Glutamatergic neuron (in vitro differentiated cells): ENCODE measurements at places on chromosomes 7 and 10. TPM values are rescaled to one million over a fixed set of nuclear protein-coding genes. Genes with fewer than 3 reads are reported as not detected.

AKR1D1 gene
- not detected for total RNA-seq

SLC18A3 gene
- total RNA-seq = 21.5 TPM

ZPBP gene
- total RNA-seq = not detected

MYOZ1 gene
- total RNA-seq = 0.64 TPM

OR2A5 gene
- not detected for total RNA-seq

ACBD7 gene
- total RNA-seq = 1.5 TPM

MMRN2 gene
- 5.4 TPM for total RNA-seq

LEP gene
- total RNA-seq = not detected

WNT16 gene
- total RNA-seq = not detected

IKZF1 gene
- total RNA-seq = 1.1 TPM

GRCh38 chr10:76041551-76041950 is 610.1 kb downstream of the LRMDA start:
- H3K27ac ChIP-seq = no peak overlapping the region
- H3K27me3 ChIP-seq = peaks cover 2% of the 10 kb centered on the region
- no peaks in the 10 kb centered on the region for H3K4me1 ChIP-seq
- H3K4me3 ChIP-seq = no peak overlapping the region
- DNase-seq = no peak
- H3K36me3 ChIP-seq = peaks cover 7% of the 10 kb centered on the region

DNA sequence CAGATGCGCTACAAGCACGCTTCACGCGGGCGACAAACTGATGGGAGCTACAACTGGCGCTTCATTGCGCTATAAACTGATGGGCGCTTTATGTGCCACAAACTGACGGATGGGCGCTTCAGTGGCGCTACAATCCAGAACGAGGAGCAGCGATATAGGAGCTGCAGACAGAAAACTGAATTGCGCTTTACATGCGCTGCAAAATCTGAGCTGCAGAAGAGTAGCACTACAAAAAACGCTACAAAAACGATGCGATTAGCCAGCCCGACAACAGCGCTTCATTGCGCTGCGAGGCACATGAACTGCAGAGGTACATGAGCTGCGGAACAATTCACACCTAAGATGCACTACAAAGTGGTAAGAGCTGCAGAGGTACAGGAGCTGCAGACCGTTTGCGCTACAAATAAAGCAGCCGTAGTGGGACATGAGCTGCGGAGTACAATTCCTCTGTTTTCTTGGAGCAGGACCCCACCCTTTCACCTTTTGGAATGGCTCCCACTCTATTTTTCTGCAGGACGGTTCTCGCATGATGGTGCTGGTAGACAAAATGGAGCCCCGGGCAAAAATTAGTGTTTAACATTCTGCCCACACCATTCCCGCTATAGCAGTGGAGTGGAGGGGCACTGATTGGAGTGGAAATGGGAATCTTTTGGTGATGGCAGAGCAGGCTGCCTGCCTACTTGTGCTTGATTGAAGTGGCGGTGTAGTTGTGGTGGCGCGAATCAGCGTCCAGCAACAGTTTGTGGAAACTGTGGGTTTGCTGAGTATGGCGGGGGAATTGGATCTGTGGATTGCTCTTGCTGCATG is 1.2 kb upstream of the SGCE start:
- H3K4me3 ChIP-seq = peak overlapping the region; percentile 94
- peak; percentile 35 for DNase-seq
- peaks cover 4% of the 10 kb centered on the region for H3K4me1 ChIP-seq

- no peaks in the 10 kb centered on the region for H3K4me1 ChIP-seq
- H3K27ac ChIP-seq = no peak overlapping the region
- H3K4me3 ChIP-seq = no peak overlapping the region
- no peaks in the 10 kb centered on the region for H3K27me3 ChIP-seq
- no peaks in the 10 kb centered on the region for H3K36me3 ChIP-seq
Observed at GRCh38 chr10:7855205-7855604, 36.9 kb downstream of the TAF3 start.

DNA sequence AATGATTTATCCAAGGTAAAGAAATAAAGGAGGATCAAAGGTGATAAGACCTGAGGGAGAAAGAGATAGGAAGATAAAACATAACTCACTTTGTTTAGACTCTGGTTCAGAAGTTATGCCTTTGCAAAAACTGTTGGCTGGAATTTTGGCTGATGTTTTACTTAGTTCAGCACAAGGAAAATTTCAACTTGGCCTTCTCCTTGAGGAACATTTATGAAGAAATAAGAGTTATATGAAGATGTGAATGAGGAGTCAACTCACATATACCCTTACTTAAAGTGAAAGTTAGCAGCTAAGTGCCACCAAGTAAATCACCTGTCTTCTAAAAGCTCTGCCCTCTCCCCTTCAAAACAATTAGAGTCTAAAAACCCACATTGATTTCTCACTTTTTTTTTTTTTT is 39.7 kb upstream of the COL1A2 start:
- H3K36me3 ChIP-seq = no peaks in the 10 kb centered on the region
- H3K4me3 ChIP-seq = no peak overlapping the region
- no peak for DNase-seq
- H3K27ac ChIP-seq = no peak overlapping the region

- peaks cover 1% of the 10 kb centered on the region for H3K27me3 ChIP-seq
- H3K4me3 ChIP-seq = no peak overlapping the region
- peaks cover 4% of the 10 kb centered on the region for H3K36me3 ChIP-seq
- H3K4me1 ChIP-seq = peaks cover 4% of the 10 kb centered on the region
- peak overlapping the region; percentile 4 for H3K27ac ChIP-seq
- DNase-seq = no peak
Observed at GRCh38 chr10:130215931-130216231, 79.7 kb downstream of the GLRX3 start.

- H3K27me3 ChIP-seq = peaks cover 2% of the 10 kb centered on the region
- no peaks in the 10 kb centered on the region for H3K36me3 ChIP-seq
- H3K4me3 ChIP-seq = no peak overlapping the region
- no peaks in the 10 kb centered on the region for H3K4me1 ChIP-seq
Observed at GRCh38 chr7:139936760-139937310, 107.8 kb downstream of the TBXAS1 start.

GRCh38 chr10:123229927-123230630 is 75.9 kb downstream of the BUB3 start:
- peaks cover 18% of the 10 kb centered on the region for H3K36me3 ChIP-seq
- no peak overlapping the region for H3K4me3 ChIP-seq
- no peaks in the 10 kb centered on the region for H3K4me1 ChIP-seq
- H3K27me3 ChIP-seq = peaks cover under 1% of the 10 kb centered on the region

DNA sequence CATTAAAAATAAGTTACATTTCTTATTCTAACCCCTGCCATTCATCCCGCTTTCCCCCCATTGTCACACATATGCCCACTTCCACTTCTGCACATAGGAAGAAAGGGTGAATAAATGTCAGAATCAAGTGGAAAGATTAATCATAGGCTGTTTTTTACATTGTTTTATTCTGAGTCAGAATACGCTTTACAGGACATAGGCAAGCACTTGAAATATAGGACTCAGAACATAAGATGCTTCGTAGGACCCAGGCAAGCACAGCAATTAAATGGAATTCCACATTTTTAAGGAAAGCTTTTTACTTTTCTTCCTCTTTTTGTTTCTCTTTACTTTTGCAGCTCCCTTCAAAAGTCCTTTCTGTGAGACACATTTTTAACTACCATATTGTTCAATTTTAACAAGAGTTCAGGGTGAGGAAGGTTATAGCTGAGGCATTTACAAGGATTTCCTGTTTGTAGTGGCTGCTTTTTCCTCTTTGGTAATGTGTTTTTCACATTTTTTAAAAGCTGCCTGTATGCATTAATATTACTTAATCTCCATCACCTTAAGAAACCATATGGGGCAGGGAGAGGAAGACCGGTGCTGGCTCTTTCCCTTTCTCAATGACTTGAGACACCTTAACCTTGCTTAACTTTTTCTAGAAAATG is 130.0 kb downstream of the TES start:
- no peak overlapping the region for H3K27ac ChIP-seq
- no peaks in the 10 kb centered on the region for H3K27me3 ChIP-seq
- no peaks in the 10 kb centered on the region for H3K36me3 ChIP-seq
- H3K4me3 ChIP-seq = no peak overlapping the region

GRCh38 chr10:91349381-91349780 is 60.8 kb upstream of the HECTD2 start:
- no peak overlapping the region for H3K27ac ChIP-seq
- no peak for DNase-seq
- H3K4me1 ChIP-seq = no peaks in the 10 kb centered on the region
- H3K4me3 ChIP-seq = no peak overlapping the region
- H3K36me3 ChIP-seq = no peaks in the 10 kb centered on the region
- no peaks in the 10 kb centered on the region for H3K27me3 ChIP-seq

DNA sequence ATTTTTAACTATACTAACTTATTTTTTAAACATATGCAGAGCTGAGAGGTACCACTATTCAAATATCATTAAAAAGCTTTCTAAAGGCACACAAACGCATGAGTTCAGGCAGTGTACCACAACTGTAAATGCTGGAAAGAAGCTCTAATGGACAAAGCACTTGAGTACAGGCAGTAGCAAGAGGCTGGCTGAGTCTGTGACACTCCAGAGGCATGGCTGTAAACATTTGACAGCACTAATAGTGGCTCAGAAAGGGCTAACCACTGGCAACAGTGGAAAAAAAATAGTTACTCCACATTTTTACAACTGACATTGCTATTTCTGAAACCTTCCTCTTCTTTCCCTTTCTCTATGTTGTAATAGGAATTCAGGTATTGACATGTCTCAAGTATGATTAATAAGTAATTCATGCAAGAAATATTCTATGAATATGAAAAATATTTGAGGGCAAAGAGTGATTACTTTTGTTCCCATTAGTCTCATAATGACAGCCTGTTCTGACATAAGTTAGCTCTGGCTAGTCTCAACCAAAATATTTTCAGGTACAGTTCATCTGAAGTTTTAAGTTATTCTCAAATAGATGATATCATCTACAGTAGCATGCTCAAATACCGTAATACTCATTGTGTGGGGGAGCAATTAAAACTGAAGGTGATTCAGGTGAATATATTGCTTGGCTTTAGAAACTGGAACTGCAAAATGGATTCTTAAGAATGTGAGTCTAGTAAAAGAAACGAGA is 324.0 kb upstream of the POT1 start:
- H3K27me3 ChIP-seq = no peaks in the 10 kb centered on the region
- peaks cover 12% of the 10 kb centered on the region for H3K4me1 ChIP-seq
- no peak for DNase-seq
- no peak overlapping the region for H3K27ac ChIP-seq
- H3K4me3 ChIP-seq = no peak overlapping the region

GRCh38 chr10:126500866-126501265 is 112.6 kb upstream of the ADAM12 start:
- H3K36me3 ChIP-seq = no peaks in the 10 kb centered on the region
- peaks cover 2% of the 10 kb centered on the region for H3K27me3 ChIP-seq
- H3K27ac ChIP-seq = peak overlapping the region; percentile 17
- DNase-seq = no peak
- H3K4me3 ChIP-seq = no peak overlapping the region
- H3K4me1 ChIP-seq = no peaks in the 10 kb centered on the region

- no peak overlapping the region for H3K4me3 ChIP-seq
- H3K27me3 ChIP-seq = no peaks in the 10 kb centered on the region
- no peak for DNase-seq
- no peaks in the 10 kb centered on the region for H3K36me3 ChIP-seq
- peaks cover 8% of the 10 kb centered on the region for H3K4me1 ChIP-seq
Observed at GRCh38 chr7:86598311-86598710, 45.4 kb upstream of the GRM3 start.

DNA sequence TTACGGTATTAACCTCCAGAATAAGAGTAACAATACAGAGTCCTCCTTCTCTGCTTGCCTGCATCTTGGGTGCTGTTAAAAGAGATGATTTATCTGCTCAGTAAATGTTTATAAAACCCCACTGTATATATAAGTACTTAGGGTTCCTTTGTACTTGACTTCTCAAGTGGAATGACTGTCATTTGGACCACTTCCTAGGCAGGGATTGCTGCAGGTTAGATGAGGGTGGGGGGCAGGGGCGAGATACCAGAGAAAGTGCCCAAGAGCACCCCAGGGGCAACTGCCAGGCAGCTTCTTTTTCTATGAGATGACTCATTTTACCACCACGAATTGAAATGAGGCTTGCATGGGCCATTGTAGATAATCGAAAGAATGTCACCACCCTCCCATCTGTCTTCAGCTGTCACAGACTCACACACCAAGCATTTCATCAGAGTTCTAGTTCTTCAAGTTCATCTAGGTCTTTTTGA is 421.9 kb upstream of the GALNT17 start:
- peak overlapping the region; percentile 74 for H3K27ac ChIP-seq
- H3K36me3 ChIP-seq = peaks cover 6% of the 10 kb centered on the region
- no peaks in the 10 kb centered on the region for H3K27me3 ChIP-seq
- DNase-seq = no peak
- peak overlapping the region; percentile 12 for H3K4me3 ChIP-seq

GRCh38 chr10:100912605-100913469 is at the start of gene SLF2:
Gene SLF2, plus strand, starts transcription at chr10:100912963. Its CDS starts 148 bp downstream, at chr10:100913111.
- DNase-seq = peak; percentile 97
- peaks cover 42% of the 10 kb centered on the region for H3K4me1 ChIP-seq
- no peaks in the 10 kb centered on the region for H3K36me3 ChIP-seq
- peaks cover 12% of the 10 kb centered on the region for H3K27me3 ChIP-seq

DNA sequence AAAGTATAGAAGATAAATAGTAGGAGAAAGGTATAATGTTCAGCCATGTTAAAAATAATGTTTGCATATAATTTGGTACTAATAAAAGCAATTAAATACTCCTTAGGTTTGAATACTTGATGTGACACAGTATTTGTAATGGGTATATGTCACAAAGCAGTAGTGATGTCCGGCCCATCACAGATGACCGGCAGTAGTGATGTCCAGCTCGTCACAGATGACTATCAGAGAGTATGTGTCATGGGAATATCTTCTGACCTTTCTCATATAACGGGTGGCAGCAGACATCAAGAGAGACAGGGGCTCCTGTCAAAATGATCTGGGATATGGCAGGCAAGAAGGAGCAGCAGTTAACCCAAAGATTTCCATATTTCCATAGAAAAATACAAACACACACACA is 477.4 kb upstream of the KLF6 start:
- H3K4me3 ChIP-seq = no peak overlapping the region
- DNase-seq = no peak
- no peak overlapping the region for H3K27ac ChIP-seq
- no peaks in the 10 kb centered on the region for H3K4me1 ChIP-seq
- H3K36me3 ChIP-seq = no peaks in the 10 kb centered on the region

DNA sequence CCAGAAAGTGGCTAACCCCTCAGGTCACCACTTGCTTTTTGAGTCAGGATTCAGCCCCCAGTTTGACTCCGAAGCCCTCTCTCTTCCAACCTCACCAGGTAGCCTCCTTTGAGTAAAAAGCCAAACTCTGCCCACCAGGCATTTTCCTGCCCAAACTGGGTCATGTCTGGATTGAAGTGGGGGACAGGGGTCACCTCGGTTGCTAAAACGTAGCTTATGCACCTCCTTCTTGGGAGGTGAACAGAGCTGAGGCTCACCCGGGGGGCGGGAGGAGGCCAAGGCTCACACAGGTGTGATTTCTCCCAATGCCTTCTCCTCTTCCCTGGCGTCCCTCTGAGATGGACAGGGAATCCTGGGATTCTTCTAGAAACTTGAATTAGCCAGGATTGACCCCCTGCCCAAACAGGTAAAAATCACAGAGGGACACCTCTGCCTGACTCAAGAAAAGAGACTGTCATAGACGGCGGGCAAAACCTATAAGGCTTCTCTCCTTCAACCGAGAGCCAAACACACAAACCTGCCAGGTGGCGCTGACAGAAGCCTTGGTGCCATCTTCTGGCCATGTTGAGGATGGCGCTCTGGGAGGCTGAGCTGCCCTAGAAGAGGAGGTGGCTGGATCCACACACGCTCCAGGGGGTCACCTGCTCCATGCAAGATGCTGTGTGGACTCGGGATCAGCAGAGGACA is 51.6 kb downstream of the PRLHR start:
- H3K27ac ChIP-seq = no peak overlapping the region
- H3K27me3 ChIP-seq = peaks cover 10% of the 10 kb centered on the region
- DNase-seq = peak; percentile 68
- no peaks in the 10 kb centered on the region for H3K36me3 ChIP-seq
- no peaks in the 10 kb centered on the region for H3K4me1 ChIP-seq
- no peak overlapping the region for H3K4me3 ChIP-seq

GRCh38 chr10:33143160-33143728 is 185.2 kb upstream of the ITGB1 start:
- DNase-seq = no peak
- peaks cover 2% of the 10 kb centered on the region for H3K27me3 ChIP-seq
- no peaks in the 10 kb centered on the region for H3K36me3 ChIP-seq
